ENCODE measurements at places on chromosomes 16 and 17.
A peak's percentile ranks its signal among the peaks of the same experiment; 100 is the strongest.

DNA sequence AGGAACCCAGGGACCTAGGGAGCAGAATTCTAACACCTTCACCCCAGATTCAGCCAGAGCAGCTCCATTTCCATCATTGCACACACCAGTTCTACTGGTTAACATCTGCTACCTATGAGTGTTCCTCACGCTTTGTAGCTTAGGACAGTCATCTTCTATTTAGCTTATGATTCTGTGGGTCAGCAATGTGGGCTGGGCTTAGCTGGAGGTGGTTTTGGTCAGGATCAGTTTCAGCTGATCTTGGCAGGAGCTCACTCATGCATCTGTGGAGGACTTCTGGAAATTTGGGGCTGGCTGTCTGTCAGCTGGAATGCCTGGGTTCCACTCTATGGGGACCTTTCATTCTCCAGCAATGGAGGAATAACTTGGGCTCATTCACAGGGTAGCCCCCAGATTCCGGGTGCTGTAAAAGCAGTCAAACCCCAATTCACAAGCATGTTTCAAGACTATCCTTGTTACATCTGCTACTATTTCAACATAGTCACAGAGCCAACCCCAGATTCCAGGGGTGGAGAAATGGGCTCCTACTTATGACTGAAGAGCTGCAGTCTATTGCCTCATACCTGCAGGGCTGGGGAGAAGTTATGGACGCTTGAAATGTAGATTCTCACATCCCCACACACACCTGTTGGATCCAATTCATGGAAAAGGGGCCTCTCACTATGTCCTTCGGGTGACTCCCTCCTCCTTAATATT is 3.4 kb upstream of the HP start:
- no peak overlapping the region for H3K27ac ChIP-seq
- H3K27me3 ChIP-seq: no peaks in the 10 kb centered on the region
- no peak overlapping the region for H3K4me3 ChIP-seq
- no peaks in the 10 kb centered on the region for H3K36me3 ChIP-seq
- no peak for DNase-seq

- no peak for DNase-seq
- no peaks in the 10 kb centered on the region for H3K36me3 ChIP-seq
- no peak overlapping the region for H3K27ac ChIP-seq
- H3K4me3 ChIP-seq: no peak overlapping the region
- no peaks in the 10 kb centered on the region for H3K27me3 ChIP-seq
- H3K4me1 ChIP-seq: no peaks in the 10 kb centered on the region
Observed at GRCh38 chr16:59907611-59908010, 1173.5 kb upstream of the GOT2 start.

GRCh38 chr17:42640121-42640520 is 19.0 kb upstream of the TUBG2 start:
- no peak for DNase-seq

DNA sequence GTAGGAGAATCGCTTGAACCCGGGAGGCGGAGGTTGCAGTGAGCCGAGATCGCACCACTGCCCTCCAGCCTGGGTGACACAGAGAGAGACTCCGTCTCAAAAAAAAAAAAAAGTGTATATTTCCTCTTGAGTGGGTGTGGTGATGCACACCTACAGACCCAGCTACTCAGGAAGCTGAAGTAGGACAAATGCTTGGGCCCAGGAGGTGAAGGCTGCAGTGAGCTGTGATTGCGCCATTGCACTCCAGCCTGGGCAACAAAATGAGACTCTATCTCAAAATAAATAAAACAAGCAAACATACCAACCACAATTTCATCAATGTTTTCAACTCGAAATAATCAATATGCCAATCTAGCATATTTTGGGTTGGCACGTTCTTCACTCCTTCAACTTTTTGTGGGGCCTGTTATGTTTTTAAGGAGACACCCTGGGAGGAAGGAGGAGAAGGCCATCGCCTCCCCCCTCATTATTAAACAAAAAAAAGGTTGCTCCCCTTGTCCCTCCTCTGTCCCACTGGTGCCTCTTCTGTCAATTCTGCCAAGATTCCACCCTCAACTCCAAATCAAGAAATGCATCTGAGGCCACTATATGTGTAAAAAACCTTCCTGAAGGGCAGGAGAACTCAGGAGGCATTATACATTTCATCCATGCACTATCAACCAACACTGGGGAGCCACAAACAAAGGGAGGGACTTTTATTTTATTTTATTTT is 52.4 kb upstream of the ATF7IP2 start:
- H3K27ac ChIP-seq: peak overlapping the region; percentile 80
- DNase-seq: peak; percentile 15
- H3K4me1 ChIP-seq: peaks cover 42% of the 10 kb centered on the region
- H3K4me3 ChIP-seq: peak overlapping the region; percentile 25
- peaks cover 4% of the 10 kb centered on the region for H3K36me3 ChIP-seq

DNA sequence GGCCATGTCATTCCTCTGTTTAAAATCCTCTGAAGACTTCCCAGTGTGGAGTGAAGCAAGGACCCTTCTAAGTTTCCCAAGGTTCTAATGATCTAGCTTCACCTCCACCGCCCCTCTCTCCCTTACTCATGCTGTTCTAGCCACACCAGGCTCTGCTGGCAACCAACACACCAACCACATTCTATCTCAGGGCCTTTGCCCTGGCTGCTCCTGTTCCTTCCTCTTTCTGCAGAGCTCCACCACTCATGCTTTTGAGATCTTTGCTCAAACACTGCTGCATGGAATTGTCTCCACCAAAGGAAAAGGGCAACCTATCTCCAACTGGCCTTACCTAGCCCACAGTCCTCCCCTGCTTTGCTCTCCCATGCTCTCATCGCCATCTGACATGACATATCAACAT is 128.7 kb downstream of the XYLT1 start:
- peak overlapping the region; percentile 93 for H3K27ac ChIP-seq
- no peaks in the 10 kb centered on the region for H3K27me3 ChIP-seq
- H3K4me3 ChIP-seq: peak overlapping the region; percentile 78
- peaks cover 18% of the 10 kb centered on the region for H3K36me3 ChIP-seq

DNA sequence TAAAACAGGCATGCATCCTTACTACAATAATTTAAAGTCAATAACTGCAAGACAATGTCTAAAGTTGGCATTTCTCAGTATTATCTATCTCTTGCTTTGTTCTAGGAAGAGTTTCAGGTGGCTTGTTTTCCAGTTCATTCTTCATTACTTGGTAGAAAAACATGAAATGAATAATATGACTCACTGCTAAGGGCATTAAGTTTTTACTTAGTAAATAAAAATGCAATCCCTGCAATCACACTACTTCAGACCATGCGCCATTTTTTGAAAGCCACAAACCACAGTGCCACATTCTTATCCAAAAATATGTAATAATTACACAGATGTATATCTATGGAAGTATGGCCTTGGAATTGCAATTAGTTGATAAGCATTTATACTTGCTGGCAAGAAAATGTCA is 55.4 kb downstream of the CREBBP start:
- no peak overlapping the region for H3K27ac ChIP-seq
- H3K4me3 ChIP-seq: peak overlapping the region; percentile 58
- H3K27me3 ChIP-seq: no peaks in the 10 kb centered on the region
- no peak for DNase-seq

Measured in effector memory CD8-positive, alpha-beta T cell (primary cell).